Hepatocyte (in vitro differentiated cells): ENCODE measurements at places on chromosomes 11 and 22.

GRCh38 chr11:120698918-120699317 is 187.4 kb downstream of the GRIK4 start:
- DNase-seq, result no peak

DNA sequence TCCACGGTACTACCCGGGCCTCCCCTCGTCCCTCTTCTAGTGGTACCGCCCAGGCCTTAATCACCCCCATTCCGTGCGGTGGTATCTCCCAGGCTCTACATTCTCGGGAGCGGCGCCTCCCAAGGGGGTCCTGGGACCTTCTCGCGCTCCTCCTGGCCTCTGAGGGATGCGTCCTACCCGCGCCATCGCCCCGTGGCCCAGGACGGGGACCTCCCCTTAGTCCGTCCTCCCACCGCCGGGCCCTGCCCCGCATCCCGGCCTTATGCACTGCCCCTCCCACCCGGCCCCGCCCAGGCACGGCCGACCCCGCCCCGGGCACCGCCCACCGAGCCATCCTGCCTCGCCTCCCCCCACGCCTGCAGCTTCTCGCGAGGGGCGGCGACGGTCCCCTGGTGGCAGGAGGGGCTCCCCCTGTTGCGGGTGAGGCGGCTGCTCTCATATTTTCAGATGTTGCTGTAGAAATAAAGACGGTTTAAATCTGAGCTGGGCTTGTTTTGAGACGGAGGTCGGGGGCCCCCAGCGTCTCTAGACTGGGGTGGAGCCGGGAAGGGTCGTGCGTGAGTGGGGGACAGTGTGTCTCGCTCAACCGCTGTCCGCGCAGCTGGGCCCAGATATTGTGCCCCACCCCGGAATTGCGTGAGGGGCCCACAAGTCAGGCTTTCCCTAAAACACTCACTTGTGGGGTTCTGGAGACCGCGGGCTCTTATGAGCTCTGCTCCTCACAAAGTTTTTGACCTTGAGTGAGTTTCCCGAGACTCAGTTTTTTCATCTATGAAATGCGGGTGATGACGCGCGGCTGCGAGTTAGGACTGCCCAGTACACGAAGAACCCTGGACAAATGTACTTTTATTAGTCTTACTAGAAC is 828 bp upstream of the RAB1B start:
- peak; percentile 93 for DNase-seq

GRCh38 chr11:2997406-2997805 is 5.3 kb upstream of the NAP1L4 start:
- no peak for DNase-seq

DNA sequence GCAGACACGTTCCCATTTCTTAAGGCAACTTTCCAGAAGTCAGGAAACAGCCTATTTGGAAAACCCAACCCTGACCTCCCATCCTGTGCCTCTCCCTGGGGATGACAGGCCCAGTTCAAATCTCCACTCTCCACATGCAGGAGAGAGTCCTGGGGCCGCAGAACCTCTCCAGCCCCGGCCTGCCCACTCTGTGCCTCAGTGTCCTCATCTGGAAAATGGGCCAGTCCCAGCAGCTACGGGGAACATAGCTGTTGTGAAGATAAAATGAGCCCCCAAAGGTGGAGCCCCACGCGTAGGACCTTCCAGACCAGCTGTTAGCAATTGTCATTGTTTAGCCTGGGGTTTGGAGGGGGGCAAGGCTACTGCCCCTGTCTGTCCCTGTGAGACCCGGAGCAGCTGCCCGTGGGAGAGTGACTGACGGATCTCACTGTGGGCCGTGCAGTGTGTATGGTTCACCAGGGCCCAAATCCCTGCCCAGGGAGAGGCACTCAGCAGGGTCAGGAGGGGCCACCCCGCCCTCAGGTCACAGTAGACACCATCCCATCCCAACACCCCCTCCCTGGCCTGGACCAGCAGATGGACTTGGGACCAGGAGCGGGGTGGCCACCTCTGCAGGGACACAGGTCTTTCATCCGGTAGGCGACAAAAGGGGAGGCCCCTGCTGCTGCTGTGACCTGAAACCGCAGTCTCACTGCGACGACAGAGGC is 145.9 kb downstream of the CTTN start:
- DNase-seq, result no peak

DNA sequence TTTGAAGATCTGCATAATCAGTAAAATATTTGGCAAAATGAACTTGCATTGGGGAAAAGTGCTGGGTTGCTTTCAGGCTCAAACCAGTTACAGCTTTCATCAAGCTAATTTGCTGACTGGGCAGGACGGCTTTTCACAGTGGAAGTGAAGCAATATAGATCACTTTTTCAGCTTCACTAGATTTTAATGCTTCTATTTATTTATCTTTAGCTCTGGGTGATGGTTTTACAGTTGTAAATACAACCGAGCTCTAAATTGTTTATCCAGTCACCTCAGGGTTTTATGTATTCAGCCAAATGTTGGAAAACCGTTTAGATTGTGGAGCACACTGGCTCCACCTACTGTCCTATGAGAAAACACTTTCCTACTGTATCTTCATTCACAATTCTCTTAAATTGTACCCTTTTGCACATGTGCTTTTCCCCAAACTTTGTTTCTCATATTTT is 58.2 kb downstream of the ACER3 start:
- peak; percentile 83 for DNase-seq

DNA sequence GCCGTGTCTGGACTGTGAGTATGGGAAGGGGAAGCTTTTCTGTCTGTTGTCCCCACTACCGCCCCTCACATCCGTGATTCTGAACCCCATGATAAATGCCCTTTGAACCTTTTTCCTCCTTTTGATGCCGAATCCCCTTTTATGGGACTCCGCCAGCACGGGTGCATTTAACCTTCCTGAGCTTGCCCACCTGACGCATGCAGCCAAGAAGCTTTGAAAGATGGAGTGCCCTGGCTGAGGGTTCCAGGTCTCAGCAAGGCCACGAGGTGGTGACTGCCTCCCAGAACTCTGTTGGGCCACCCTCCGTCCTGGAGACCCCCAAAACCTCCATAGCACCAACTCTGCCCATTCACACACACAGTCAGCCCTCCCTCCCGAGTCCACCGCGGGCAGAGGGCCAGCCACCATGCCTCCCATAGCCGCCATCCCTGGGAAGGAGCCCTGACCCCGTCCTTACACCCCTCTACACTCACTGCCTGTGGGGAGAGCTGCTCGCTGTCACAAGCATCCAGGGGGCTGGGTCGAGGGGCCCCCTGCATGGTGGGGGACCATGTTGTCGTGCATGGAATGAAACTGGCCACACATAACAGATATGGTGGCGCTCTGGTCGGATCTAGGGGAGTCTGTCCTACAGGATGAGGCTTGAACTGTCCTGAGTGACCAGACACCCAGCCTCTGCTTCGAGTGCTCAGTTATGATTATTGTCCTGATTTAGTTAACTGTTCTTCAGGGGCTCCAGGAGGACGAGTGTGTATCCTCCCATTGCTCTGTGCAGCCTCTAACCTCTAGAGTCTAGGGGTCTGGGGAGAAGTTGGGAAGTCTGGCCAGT is 822 bp upstream of the COMT start:
- DNase-seq, result no peak

GRCh38 chr11:104219096-104219495 is 55.1 kb upstream of the PDGFD start:
- no peak for DNase-seq

- DNase-seq, result no peak
These were observed 174.1 kb downstream of the FAM181B start for GRCh38 chr11:82559609-82560008.

- peak; percentile 40 for DNase-seq
These were observed 62.4 kb upstream of the NNMT start for GRCh38 chr11:114233755-114234154.

DNA sequence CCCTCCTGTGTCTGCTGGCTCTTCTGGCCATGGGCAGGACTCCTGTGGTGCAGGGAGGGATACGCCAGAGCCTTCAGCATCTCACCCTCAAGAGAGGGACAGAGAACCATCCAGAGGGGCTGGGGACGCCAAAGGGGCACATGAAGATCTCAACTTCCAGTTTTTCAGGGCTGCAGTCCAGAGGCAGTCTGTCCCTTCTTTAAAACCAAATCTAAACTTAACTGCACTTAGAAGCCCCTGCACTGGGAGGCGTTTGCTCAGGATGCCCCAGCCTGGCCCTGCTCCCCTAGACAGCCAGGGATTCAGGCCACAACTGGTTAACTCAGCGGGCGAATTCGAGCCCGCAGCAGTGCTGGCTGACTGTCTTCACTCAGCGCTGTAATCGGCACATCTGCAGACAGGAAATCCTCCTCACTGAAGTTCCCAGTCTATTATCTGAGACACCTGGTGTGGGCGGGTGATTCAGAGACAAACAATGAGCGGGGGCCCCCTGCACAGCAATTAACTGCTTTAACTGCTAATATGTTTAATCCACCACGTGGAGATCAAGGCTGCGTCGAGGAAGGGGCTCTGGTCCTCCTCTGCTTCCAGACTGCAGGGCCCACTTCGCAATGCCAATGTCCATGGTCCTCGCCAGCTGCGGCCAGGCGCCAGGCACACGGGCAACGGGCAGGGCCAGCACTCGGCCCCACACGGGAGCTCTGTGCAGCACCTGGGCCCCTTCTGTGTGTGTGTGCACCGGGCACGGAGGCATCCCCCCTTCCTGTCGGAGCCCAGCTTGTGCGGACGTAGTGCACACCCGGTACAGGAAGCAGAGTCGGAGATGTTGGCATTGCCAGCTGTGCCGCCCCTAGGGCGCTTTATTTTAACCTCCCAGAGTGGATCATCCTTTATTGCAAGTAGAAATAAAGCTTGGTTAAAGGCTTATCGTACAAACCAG is 36.9 kb upstream of the GNB1L start:
- peak; percentile 74 for DNase-seq
